ENCODE measurements at places on chromosomes 2 and 18.

GRCh38 chr2:162257425-162257824 is 14.2 kb upstream of the FAP start:
- no peak for DNase-seq

DNA sequence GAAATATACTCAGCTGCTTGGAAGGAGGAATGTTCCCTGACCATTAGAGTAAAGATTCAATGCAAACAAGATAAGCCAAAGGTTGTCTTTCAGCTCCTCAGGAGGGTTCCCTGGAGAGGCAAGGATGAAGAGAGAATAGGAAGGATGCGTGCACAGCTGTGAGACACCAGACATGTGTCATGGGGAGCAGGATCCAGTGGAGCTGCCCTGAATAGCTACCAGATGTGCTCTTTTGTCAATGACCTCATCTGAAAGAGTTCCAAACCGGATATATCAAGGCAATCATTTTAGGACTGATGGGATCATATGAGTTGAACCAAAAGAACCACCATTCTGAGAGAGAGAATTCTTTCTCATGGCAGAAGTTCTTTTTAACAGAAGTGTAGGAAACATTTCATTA is 490.6 kb downstream of the IRS1 start:
- DNase-seq, result no peak

DNA sequence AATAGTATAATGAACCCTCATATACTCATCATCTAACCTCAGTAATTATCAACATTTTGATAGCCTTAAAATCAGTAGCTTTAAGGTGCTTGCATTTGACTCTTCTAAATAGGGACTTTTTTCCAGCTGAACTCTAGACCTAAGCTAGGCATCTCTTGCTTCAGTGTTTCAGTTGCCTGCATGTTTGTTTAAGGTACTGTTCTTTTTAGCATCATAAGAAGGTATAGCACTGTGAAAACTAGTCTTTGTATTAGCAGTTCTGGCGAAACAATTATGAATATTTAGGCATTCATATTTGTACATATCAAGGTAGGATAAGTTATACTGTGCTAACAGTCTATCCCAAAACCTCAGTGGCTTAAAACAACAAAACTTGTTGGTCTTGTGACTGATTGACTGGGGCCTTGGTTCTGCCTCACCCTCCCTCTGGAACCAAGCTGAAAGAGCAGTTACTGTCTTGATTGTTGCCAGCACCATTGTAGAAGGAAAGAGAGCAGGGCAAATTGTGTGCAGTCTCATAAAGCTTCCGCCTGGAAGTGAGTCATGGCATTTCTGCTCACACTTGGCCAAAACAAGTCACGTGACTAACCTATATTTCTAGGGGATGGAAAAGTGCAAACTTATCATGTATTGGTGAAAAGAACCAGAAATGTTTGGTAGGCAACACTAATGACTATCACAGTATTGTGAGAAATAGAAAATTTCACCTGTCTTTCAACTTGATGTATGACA is 24.3 kb downstream of the GALNT1 start:
- no peak for DNase-seq

GRCh38 chr18:46071653-46072375 is at the start of gene PSTPIP2:
PSTPIP2 (minus strand) TSS chr18:46072260; CDS start chr18:46072188, 72 bp downstream.
- peak; percentile 31 for DNase-seq

All from NCI-H1105 (cell line).